NCI-H460 (cell line): ENCODE measurements at places on chromosomes 13 and 19. TPM values are rescaled to one million over a fixed set of nuclear protein-coding genes. Genes with fewer than 3 reads are reported as not detected.

Gene OR10H1
- not detected in 2 replicates for total RNA-seq

Gene AKT1S1
- 16.2 and 17.0 TPM in 2 replicates for total RNA-seq

GRCh38 chr19:2097886-2098327, 1.2 kb downstream of the IZUMO4 start:
- no peak for DNase-seq

Gene OXGR1
- not detected in 2 replicates for total RNA-seq

DNA sequence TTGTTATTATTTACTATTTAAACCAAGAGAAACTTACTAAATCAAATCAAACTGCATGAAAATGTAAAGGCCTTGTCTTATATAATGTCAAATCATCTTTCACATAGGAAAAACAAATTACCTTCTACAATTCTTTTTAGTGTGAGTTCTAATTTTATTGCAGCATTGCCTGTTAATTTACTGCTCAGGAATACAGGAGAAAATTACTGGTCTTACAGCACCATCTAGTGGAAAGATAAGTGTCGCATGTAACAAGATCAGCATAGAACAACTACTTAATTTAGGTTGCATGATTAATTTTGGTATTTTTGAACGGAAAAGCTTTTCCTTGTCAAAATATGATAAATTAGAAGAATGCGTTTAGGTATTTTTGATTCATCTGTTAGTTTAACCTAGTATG, 502.7 kb downstream of the UQCRFS1 start:
- DNase-seq: peak; percentile 38

DNA sequence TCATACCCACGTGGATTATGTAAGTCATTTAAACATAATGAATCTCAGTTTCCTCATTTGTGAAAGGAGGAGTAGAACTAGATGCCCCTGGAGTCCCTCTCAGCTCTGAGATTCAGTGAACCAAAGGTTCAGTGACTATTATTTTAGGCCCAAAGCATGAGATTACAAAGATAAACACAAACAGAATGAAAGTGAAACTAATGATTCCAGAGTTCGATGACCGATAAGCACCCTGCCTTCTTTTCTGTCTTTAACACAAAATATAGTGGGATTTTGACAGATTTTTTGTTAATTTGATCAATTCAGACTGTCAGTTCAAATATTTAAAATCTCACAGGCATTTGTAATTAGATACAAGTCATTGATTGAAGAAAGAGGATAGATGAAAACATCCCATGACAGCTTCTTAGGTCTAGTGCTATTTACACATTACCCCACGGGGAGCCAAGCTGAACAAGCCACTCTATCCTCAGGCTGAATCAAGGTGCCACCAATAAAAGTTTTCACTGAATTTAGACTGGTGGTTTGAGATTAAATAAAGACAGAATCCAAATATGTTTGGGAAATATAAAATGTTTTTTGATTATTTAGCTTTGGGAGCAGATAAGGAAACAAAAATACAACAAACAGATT, 64.6 kb upstream of the RAP2A start:
- no peak for DNase-seq

Gene IGFL2
- total RNA-seq: not detected in 2 replicates

DNA sequence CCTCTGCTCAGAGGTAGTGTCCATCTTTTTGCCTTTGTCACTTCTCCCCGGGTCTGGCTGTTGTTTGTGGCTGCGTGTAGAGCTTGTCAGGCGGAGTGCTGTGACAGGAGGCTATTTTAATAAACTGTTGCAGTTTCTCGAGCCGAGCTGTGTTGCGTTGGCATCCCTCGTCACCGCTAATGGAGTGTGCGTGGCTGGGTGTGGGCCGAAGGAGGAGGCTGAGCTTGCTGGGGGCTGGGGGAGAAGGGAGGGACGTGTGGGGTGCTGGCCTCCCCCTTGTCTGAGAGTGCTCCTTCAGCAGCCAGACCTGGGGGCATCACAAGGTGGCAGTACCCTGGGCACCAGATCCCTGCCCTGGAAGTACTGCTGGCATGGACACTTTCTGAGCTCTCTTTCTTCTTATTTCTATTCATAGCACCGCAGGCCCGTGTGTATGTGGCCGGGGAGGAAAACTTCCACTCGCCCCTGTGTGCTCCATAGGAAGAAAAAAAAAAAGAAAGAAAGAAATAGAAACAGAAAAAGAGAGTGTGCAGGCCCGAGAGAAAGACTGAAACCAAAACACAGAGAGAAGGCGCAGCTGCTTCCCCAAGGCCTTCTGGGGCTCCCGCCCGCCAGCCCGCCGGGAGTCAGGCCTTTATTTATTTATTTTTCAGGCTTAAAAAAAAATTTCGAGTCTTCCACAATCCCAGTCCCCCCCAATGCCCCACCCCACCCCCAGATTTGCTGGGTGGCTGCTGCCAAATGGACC, 27.0 kb downstream of the NFIX start:
- no peak for DNase-seq

Gene WTIP
- total RNA-seq: 6.6 and 8.2 TPM in 2 replicates

GRCh38 chr13:45370922-45371406, 30.0 kb upstream of the TPT1 start:
- DNase-seq: peak; percentile 35

GRCh38 chr13:110834572-110834971, 80.3 kb downstream of the ANKRD10 start:
- DNase-seq: no peak

Gene NAPA
- 25.4 and 28.0 TPM in 2 replicates for total RNA-seq

- no peak for DNase-seq
Observed at GRCh38 chr13:53254500-53254899, 225.9 kb downstream of the OLFM4 start.

- no peak for DNase-seq
Observed at GRCh38 chr19:3620145-3620816, 6.3 kb downstream of the CACTIN start.

GRCh38 chr13:32838945-32839344, 177.3 kb upstream of the KL start:
- no peak for DNase-seq

DNA sequence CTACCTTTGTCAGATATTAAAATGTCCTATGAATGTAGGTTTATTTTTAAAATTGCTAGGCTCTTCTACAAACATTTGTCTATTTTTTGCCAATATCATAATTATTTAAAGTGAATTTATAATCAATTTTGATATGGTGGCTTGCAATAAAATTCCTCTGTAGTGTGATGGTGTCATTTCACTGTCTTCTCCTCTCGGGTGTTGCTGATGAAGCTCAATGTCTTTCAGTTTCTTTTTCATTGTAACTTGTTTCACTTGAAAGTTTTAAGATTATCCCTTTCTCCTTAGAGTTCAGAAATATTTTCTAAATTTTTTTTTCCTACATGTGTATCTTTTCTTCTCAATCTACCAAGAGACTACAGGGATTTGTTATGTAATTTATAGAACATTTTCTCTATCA, 267.1 kb upstream of the EDNRB start:
- DNase-seq: no peak

GRCh38 chr19:10145031-10145430, 25.3 kb upstream of the EIF3G start:
- no peak for DNase-seq

DNA sequence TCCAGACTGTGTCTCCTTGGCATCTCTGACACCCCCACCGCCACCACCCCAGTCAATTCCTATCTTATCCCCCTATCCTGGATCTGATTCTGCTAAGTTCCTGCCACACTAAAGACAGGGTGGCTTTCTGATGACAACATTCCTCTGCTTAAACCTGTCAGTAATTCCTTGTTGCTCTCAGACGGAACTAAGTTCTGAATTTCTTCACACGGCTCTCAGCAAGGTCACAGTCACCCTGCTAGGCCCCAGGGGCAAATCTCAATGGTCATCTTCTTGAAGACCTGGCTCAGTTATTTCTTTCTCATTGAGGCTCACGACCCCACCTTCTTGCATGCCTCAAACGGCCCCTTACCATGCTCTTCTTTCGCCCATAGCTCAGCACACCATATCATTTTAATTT, 7.6 kb downstream of the ALOX5AP start:
- no peak for DNase-seq

GRCh38 chr13:69264362-69265334, 843.0 kb upstream of the ATXN8OS start:
- DNase-seq: no peak

GRCh38 chr13:110576736-110577476, 15.4 kb upstream of the RAB20 start:
- no peak for DNase-seq

GRCh38 chr19:55305983-55306562, 19.1 kb downstream of the TMEM150B start:
- no peak for DNase-seq

GRCh38 chr19:18477042-18477779, 39.3 kb upstream of the ISYNA1 start:
- no peak for DNase-seq

Gene VSTM1
- total RNA-seq: not detected in 2 replicates

GRCh38 chr19:51664997-51665396, 18.4 kb upstream of the SIGLEC14 start:
- no peak for DNase-seq

DNA sequence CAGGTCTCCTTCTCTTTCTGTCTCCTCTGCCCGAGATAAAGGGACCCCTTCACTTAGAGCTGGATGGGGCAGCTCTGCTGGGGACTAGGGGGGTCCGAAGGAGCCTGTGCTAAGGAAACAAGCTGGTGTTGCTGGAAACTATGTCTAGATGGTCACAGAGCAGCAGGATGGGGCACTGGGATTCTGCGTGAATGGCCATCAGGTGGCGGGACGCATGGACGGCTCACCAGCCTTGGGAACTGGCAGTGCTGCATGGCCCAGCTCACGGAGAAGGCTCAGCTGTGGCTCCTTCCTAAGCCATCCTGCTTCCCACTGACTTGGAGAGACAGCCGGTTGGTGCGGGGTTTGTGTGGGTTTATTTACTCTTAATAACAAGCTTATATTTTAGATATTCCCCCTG, 411.8 kb downstream of the ZNF536 start:
- DNase-seq: no peak

DNA sequence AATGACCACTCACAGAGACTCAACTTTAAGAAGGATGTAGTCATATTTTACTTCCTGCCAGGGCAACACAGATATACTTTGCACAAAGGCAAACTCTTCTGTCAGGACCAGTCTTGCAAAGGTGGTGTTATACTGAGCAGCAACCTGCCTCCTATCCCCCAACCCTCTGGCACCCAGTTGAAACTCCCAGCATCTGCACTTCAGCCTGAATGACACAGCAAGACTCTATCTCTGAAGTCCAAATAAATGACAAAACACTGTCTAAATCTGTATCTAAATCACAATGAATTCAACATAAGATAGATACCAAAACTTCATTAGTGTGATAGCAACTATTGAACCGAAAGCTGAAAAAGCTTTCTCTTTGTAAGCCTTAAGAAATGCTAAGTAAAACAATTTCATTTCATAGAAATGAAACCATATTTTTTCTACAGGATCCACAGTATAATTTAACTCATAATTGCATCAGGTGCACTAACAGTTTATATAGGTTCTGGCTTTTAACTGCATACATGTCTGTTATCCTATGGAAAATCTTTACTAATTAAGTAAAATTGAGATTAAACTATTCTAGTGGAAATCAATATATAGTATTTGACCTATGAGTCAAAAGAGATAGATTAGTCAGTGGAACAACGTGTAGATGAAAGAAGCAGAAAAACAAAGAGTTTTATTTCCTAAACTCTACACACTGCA, 163.7 kb downstream of the TBC1D4 start:
- DNase-seq: no peak

DNA sequence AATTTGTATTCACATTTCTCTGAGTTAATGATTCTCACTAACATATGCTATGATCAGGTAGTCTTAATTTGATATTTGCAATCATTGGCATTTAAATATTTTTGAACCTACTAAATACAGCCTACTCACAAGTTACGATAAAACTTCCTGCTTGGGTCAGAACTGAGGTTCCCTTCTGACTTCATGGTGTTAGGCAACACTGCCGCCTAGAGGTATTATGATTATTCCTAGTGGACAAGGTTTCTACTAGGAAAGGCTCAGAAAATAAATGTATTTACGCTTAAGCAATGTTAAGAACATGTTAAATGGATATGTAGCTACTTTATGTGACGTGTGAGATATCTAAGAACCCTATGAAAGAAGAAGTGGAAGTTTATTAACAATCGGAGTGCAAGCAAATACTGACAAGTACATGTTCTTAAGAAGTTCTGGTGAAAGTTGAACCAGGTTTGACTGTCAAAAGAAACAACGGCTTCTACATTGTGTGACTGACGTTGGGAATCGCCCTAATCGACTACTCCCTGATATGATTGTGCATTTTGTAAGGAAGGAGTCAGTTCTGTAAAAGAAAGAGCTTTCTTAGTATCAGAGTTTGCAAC, 1395.8 kb downstream of the SLITRK5 start:
- DNase-seq: peak; percentile 69

DNA sequence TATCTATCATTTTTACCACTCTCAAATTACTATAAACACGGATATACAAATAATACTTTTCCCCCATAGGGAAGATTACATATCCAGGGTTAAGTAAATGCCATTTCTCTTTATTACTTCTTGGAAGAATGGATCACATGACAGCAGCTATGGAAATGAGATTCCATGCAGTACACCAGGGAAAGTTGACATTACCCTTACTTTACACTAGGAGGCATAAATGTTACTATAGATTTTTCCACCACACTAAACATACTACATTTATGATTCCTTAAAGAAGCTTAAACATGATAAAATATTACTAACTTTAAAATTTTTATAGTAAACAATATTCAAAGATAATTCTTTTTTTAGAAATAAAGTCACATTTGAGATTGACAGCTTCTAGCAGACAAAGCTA, 611.4 kb downstream of the PCDH9 start:
- peak; percentile 25 for DNase-seq

Gene PRR22
- total RNA-seq: 1.2 and 1.3 TPM in 2 replicates

GRCh38 chr19:44894946-44895345, 3.9 kb downstream of the TOMM40 start:
- no peak for DNase-seq
